ENCODE measurements at places on chromosomes 3 and 15.

- DNase-seq, result no peak
These were observed 96.1 kb downstream of the KBTBD8 start for GRCh38 chr3:67094167-67094566.

GRCh38 chr3:112638327-112639020, 2.5 kb downstream of the CCDC80 start:
- DNase-seq, result no peak

DNA sequence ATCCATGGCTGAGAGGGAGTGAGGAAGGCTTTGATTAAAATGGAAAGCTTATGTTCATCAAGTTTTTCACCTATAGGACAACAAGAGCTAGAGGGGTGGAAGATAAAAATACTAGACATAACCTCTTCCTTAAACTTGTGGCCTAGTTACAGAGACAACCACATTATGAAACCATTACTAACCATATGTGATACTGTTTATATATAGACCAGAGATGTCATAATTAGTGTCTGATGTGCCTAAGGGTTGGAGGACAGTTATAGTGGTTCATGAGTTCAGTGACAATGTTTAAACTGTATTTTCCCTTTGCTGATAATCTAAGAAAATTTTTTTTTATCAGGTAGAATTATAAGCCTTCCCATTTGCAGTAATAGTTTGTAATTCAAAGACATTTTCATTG, 23.7 kb downstream of the PHLDB2 start:
- no peak for DNase-seq

DNA sequence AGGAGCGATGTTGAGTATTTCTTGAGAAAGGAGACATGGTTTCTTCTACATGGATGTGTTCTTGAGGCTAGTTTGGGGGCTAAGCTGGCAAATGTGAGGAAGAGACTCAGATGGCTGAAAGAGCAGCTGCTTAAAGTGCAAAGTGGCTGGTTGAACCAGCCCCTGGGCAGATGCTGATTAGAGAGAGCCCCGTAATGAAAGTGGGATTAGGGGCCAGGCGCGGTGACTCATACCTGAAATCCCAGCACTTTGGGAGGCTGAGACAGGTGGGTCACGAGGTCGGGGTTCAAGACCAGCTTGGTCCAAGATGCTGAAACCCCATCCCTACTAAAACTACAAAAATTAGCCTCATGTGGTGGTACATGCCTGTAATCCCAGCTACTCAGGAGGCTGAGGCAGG, 75.0 kb upstream of the GCNT3 start:
- no peak for DNase-seq

DNA sequence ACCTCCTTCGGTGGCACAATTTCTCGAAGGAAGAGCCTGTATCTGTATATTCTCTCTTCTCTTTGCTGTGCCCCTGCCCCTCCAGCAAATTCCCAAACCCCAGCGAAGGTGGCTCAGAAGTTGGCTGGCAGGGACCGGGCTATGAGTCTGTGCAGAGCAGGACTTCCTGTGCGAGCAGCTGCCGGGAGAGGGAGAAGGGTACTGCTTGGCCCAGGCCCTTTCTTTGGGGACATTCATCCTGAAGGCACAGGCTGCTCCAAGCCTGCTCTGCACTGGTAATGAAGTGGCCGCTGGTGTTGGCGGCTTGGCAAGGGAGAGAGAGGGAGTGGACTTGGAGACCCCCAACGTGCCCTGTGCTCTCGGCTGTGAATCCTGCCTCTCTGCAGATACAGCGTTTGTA, 1.5 kb downstream of the SLC6A11 start:
- no peak for DNase-seq

- no peak for DNase-seq
These were observed 58.1 kb downstream of the OSBPL10 start for GRCh38 chr3:31922962-31923361.

GRCh38 chr3:29686889-29687592, 406.2 kb downstream of the RBMS3 start:
- DNase-seq, result peak; percentile 77

- no peak for DNase-seq
These were observed 14.7 kb downstream of the PGBD4 start for GRCh38 chr15:34116620-34117019.

GRCh38 chr3:27105904-27106303, 263.3 kb downstream of the NEK10 start:
- DNase-seq, result no peak

- DNase-seq, result no peak
These were observed 544.7 kb upstream of the GBE1 start for GRCh38 chr3:82306189-82306588.

GRCh38 chr3:100533176-100533575, 40.8 kb downstream of the TMEM45A start:
- no peak for DNase-seq

- DNase-seq, result no peak
These were observed 127.1 kb downstream of the ASB7 start for GRCh38 chr15:100729461-100729860.

DNA sequence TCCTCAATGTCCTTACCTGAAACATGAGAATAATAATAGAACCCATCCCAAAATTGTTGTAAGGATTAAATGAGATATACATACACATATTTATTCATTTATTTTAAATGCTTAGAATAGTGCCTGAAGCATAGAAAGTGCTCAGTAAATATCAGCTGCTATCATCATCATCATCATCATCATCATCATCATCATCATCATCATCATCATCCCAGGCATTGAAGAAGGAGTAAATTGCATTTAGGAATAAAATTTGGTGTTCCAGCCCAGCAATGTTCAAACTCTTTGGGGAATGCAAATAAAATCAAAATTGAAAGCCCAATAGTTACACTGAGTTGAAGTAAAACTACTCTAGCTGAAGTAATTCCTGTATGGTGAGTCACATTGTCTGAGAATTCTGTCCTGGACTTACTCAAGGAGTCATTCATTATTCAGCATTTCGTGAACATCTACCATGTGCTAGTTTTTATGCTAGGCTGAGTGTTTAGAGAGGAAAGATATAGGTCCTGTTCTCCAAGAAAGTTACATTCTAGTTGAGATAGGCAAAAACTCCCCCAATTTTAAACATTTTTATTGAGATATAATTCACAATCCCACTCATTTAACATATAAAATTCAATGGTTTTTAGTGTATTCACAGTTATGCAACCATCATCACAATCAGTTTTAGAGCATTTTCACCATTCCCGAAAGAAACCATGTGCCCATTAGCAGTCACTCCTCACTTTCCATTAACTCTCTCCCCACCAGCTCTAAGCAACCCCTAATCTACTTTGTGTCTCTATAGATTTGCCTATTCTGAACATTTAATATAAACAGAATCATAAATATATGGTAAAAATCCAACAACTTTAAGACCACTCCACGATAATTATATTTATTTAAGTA, 107.2 kb downstream of the FRMD5 start:
- peak; percentile 60 for DNase-seq

- DNase-seq, result no peak
These were observed 50.3 kb upstream of the SNRK start for GRCh38 chr3:43236008-43236407.

GRCh38 chr3:4019501-4019900, 220.3 kb downstream of the LRRN1 start:
- DNase-seq, result no peak

DNA sequence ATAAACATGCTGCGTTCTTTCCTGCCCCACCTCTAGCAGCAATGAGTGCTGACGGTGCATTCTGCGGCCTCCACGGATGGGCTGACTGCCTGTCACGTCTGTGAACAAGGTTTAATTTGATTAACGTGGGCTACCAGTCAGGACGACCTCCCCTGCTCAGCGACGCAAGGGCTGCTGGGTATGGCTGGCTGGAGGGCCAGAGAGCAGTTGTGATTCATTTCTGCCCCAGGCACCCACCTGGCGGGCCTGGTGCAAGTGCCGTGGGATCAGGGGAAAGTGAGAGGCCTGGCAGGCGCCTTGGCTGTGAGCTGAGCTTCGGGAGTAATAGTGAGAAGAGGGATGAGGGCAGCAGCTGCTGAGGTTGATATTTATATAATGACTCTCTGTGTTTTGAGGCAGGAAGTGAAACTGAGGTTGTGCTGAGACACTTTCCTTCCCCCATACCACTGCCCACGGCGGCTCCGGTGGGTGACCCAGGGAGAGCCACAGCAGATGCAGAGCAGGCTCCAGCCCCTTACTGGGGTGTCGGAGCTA, 190.4 kb upstream of the BCL6 start:
- no peak for DNase-seq

DNA sequence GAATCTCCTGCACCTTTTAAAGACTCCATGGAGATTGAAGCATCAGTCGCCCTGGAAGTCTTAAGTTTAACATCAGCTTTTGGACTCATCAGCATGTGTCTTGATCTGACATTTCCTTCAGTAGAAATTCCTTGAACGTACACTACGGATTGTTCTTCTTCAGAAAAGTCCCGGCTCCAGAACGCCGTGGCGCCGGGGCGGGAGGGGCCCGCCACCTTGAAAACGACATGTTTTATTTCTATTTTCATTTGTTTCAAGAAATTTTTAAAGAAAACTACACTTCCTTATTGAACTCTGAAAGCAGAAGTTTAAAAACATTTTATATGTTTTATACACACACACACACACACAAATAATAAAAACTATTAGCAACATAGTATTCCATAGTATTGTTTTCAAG, 32.6 kb upstream of the RAP2B start:
- no peak for DNase-seq

All from astrocyte of the cerebellum (primary cell).